ENCODE measurements at places on chromosomes 3 and 15. TPM values are rescaled to one million over a fixed set of nuclear protein-coding genes. Genes with fewer than 3 reads are reported as not detected.

Gene SCAANT1
- total RNA-seq, result not detected

GRCh38 chr15:93414576-93415231, 325.7 kb upstream of the RGMA start:
- DNase-seq, result no peak

DNA sequence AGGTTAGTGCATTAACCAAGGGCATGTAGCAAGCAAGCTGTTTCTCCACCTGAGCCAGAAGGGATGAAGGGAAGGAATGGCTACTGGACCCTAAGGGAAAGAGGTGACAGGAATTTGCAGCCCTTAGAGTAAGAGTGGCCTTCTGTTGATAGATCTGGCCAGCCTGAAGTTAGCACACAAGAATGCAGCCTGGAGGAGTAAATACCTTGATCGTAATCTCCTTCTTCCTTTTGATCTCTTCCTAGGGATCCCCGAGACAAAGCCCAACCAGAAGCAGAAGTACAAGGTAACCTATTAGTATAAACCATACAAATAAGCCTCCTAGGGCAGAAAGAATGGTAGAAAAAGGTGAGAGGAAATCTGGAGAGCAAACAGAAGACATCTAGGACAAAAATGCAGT, 134.6 kb downstream of the ATP8B4 start:
- DNase-seq, result no peak

DNA sequence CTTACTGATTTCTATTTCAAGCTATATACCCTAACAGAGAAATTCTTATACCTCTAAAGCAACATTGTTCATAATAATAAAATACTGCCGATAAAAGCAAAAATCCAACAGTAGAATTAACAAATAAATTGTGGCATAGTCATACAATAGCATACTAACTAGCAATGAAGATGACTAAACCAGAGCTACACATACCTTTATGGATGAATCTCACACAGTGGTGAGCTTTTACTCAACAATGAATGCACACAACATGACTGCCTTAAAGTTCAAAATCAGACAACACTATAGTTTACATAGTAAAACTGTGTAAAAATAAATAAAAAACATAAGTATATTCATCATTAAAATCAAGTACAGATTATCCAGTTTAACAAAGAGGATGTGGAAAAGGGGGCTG, 99.1 kb downstream of the NR1I2 start:
- DNase-seq, result no peak

DNA sequence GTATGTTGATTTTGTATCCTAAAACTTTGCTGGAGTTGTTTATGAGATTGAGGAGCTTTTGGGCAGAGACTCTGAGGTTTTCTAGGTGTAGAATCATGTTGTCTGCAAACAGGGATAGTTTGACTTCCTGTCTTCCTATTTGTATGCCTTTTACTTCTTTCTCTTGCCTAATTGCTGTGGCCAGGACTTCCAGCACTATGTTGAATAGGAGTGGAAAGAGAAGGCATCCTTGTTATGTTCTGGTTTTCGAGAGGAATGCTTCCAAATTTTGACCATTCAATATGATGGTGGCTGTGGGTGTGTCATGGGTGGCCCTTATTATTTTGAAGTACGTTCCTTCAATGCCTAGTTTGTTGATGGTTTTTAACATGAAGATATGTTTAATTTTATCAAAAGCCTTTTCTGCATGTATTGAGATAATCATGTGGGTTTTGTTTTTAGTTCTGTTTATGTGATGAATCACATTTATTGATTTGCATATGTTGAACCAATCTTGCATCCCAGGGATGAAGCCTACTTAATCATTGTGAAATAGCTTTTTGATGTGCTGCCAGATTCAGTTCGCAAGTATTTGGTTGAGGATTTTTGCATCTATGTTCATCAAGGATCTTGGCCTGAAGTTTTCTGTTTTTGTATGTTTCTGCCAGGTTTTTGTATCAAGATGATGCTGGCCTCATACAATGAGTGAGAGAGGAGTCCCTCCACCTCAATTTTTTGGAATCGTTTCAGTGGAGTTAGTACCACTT, 188.1 kb downstream of the MINAR1 start:
- no peak for DNase-seq

- no peak for DNase-seq
These were observed 7.9 kb downstream of the PLAAT1 start for GRCh38 chr3:193248848-193249468.

Gene SNTN
- total RNA-seq, result not detected

- DNase-seq, result no peak
These were observed 5.2 kb upstream of the GNAI2 start for GRCh38 chr3:50230794-50231125.

Gene PLS1
- 1.6 TPM for total RNA-seq

Gene TMC3
- not detected for total RNA-seq

Gene SPSB4
- not detected for total RNA-seq

Gene IL12A
- 1.3 TPM for total RNA-seq

Gene HTR3E
- total RNA-seq, result not detected

Gene MCTP2
- 38.4 TPM for total RNA-seq

DNA sequence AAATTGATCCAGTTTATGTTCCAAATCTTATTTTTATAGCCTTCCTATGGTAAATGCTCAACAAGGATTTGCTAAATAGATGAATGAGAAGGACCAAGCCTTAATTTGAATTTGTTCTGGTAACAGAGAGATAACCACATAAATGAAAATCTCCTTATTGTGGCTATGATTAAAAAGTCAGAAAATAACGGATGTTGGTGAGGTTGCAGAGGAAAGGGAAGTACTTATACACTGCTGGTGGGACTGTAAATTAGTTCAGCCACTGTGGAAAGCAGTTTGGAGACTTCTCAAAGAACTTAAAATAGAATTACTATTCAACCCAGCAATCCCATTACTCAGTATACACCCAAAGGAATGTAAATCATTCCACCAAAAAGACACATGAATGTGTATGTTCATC, 26.2 kb downstream of the AAGAB start:
- DNase-seq, result no peak

- no peak for DNase-seq
These were observed 37.3 kb upstream of the BFSP2 start for GRCh38 chr3:133362539-133362938.

Gene AQP9
- not detected for total RNA-seq

Gene RTP4
- total RNA-seq, result 6.0 TPM

DNA sequence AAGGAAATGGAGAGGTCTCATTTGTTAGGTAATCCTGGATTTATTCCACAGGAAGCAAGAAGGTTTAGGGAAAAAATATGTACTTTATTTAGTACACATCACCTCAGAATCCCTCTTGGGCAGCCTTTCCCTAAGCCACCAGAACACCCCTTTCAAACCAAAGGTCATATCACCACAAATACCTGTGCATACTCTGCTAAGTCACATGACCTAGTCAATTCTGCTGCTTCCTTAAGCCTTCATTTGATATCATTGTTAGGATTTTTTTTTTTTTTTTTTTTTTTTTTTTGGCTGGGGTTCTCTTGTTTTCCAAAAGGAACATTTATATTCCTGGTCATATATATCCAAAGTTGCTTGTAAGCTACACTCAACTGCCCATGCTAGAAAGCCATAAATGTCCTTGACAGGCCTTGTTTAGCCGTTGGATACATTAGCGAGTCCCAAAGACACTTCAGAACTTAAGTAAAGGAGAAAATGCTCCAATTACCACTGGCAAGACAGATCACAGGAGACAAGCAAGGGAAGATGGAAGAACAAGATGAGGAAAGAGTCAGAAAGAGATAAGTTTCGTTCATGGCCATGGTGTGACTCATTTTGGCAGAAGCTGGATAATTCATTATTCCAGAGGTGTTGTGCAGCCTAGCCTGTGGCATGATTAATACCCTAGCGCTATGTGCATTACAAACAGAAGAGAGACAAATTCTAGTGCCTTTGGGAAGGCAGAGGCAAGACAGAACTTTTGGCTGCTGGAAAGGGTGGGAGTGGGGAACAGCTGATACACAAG, 155.6 kb upstream of the SLC2A2 start:
- DNase-seq, result no peak

GRCh38 chr3:127712881-127713771, 40.4 kb downstream of the ABTB1 start:
- DNase-seq, result no peak

DNA sequence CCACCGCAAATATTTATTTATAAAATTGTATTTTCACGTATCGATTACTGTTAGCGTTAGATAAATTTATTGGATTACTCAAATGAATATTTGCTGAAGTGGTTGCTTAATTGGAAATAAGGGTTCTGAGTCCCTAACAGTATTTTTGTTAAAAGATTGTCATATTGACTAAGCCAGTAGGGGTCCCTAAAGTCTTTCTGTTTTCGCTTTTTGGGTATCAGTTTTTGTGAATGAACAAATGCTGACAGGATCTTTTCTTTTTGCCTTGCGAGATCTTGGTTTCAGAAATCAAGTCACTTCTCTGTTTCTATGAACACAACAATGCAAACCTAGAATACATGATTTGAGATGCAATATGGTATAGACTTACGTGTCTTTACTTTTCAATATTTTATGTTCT, 7.1 kb downstream of the RAD51 start:
- DNase-seq, result no peak

GRCh38 chr3:73556520-73557372, 68.0 kb downstream of the PDZRN3 start:
- DNase-seq, result no peak

Gene SPINT1
- total RNA-seq, result 3.6 TPM

Gene PRSS50
- not detected for total RNA-seq
